GOT3 (cell line): ENCODE measurements at places on chromosomes 11 and 22.

GRCh38 chr11:64341851-64342791 lies 2.1 kb downstream of the CCDC88B start:
- DNase-seq = peak; percentile 63

- no peak for DNase-seq
Observed at GRCh38 chr11:103358251-103358650, 249.0 kb downstream of the DYNC2H1 start.

GRCh38 chr11:1083621-1084551 lies 9.2 kb downstream of the MUC2 start:
- no peak for DNase-seq

GRCh38 chr11:61575886-61576861 lies 4.7 kb downstream of the SYT7 start:
- DNase-seq = no peak

GRCh38 chr11:35951680-35952079 lies 7.8 kb downstream of the LDLRAD3 start:
- DNase-seq = no peak

- no peak for DNase-seq
Observed at GRCh38 chr11:27497284-27497866, 9.2 kb downstream of the LIN7C start.

GRCh38 chr11:117479372-117479771 lies 151.7 kb downstream of the CEP164 start:
- no peak for DNase-seq

DNA sequence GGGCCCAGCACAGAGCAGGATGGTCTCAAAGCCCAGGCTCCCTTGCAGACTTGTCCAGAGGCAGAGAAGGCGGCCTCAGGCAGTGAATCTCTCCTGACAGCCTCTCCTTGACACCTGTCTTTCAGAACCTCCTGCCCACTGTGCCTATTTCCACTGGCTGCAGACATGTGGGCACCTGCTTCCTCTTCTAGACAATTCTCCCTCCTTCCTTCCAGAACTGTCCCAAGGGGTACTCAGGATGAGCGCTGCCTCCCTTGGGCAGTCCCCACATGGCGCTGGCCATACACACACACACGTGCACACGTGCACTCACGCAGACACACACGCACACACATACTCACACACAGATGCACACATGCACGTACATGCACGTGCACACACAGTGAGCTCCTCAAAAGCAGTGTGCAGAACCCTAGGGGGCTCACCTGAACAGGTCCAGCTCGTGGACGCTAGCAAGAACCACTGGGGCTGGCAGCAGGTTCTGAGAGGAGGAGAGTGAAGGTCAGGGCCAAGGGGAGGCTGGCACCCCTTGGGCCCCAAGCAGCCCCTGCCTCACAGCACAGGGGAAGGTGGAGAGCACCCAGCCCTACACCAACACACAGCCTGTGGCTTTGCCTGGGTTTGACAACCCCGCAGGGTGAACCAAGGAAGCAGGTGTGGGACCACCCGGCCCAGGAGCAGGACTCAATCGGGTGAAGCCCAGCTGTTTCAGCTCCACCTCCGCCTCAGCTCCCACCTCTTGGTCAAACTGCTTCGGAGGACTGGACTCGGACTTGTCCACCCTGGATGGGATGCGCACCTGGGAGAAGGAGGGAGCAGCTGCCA lies 8.1 kb upstream of the PLXNB2 start:
- no peak for DNase-seq

DNA sequence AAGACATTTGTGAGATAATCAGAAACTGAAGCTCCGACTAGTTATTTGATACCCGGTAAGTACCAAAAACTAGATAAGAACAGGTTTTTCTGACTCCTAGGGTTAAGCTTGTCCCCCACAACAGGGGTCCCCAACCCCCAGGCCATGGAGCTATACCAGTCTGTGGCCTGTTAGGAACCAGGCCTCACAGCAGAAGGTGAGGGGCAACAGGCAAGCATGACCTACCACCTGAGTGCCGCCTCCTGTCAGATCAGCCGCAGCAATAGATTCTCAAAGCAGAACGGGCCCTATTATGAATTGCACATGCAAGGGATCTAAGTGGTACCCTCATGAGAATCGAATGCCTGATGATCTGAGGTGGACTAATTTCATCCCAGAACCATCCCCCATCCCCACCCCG lies 1.2 kb upstream of the MS4A10 start:
- no peak for DNase-seq

DNA sequence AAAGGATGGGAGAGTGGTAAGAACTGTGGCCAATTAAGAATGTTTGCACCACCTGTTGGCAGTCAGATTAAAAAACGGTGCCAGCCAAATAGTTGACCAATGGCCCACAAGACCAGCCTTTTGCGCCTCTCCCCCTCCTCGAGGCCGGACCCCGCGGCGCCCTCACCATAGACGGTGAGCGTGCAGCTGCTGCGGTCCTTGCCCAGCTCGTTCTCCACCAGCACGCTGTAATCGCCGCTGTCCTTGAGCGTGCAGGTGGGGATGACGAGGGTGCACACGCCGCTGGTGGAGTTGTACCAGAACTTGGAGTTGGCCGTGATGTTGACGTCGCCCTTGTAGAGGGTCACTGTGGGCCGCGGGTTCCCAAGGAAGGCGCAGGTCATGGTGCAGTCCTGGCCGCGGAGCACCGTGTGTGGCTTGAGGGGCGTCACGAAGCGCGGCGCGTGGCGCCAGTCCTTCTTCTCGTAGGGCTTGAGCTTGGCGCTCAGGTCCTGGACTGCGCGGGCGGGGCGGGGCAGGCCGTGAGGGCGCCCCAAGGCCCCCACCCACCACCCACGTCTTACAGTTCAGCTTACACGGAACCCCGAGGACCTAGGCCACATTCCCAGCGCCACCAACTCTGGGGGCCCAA lies 7.2 kb downstream of the TMEM86A start:
- DNase-seq = no peak

DNA sequence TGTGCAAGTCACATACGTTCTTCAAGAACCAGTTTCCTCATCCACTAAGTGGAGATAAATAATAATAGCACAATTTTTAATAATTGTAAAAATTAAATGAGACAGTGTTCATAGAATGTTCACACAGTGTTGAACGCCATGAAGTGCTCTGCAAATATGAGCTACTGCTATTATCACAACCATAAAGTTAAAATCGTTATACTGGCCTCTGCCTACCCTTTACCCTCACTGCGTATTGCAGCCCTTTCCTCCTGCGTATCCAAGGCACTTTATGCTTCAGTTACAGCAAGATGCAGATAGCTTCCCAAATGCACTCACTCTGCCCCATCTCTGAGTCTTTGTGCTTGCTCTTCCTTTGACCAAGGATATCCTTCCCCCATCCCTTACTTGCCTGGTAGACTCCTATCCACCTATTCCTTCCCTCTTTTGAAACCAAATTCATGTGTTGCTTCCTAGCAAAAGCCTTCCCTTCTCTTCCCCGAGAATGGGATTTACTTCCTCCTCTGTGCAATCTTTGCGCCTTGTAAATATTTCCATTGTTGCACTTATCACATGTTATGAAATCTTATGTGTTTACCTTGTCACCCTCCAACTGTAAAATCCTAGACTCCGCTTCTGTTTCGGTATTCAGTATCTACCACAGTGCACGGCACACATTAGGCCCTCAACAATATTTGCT lies 196.9 kb downstream of the ADAMTS15 start:
- DNase-seq = no peak

DNA sequence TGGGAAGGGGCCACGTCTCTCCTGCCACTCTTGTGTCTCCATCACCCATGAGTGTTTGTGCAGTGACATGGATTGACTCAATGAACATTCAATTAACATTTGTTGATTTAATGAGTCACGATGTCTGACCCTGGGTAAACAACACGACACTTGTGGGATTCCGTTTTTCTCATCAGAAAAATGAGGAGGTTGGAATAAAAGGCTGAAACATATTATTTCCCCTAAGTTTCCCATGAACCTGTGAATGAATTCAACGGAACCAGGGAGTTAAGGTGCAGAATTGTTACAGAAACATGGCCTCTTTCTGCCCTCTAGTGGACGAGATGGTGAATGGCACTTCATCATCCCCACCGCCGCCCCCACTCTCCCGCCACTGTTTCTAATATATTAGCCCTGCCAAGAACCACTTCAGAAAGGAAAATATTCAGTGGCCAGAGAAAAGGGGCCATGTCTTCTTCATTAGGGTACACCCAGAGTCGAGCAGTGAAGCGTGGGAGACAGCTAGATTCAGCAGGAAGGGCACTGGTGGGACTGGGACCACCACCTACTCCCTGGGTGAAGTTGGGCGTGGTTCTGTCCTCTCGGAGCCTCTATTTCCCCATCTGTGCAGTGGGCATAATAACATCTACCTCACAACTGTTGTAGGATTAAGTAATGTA lies 46.3 kb upstream of the SYT13 start:
- DNase-seq = no peak

GRCh38 chr11:130837194-130837593 lies 79.1 kb downstream of the SNX19 start:
- no peak for DNase-seq

GRCh38 chr11:6251120-6251733 lies 8.4 kb upstream of the CCKBR start:
- DNase-seq = no peak

DNA sequence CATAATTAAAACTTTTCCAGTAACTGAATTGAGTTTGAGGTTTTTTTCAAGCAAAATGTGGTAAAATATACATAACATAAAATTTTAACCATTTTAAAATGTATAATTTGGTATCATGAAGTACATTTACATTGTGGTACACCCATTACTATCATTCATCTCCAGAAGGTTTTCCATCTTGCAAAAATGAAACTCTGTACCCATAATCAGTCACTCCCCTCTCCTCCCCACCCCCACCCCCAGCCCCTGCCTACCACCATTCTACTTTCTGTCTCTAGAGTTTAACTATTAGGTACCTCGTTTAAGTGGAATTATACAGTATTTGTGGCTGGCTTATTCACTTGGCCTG lies 63.7 kb downstream of the MICAL2 start:
- DNase-seq = no peak

DNA sequence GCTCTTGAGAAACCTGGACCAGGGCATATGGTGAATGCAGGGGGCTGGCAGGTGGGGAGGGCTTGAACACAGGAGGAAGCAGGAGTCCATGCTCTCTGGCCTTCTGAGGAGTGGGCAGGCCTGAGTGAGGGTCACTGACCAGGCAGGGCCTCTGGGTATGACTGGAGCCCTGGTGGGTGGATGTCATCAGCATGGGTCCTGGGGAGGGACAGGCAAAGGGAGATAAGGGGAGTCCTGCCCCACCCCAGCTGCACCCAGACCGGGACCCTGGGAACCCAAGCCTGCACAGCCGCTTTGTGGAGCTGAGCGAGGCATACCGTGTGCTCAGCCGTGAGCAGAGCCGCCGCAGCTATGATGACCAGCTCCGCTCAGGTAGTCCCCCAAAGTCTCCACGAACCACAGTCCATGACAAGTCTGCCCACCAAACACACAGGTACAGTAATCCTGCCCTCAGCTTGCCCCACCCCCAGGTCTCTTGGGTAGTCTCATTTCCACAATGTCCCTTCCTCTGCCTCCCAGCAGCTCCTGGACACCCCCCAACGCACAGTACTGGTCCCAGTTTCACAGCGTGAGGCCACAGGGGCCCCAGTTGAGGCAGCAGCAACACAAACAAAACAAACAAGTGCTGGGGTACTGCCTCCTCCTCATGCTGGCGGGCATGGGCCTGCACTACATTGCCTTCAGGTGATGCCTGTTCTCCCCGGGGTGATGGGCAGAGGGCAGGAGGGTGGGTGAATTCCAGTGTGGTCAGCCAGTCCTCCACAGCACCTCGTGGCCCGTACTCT lies 2.0 kb upstream of the VEGFB start:
- no peak for DNase-seq

GRCh38 chr22:41009222-41009948 lies 58.2 kb downstream of the RBX1 start:
- no peak for DNase-seq

- no peak for DNase-seq
Observed at GRCh38 chr11:65434667-65435410, 12.2 kb downstream of the NEAT1 start.

GRCh38 chr11:7604331-7604955 lies 68.9 kb downstream of the CYB5R2 start:
- DNase-seq = no peak

DNA sequence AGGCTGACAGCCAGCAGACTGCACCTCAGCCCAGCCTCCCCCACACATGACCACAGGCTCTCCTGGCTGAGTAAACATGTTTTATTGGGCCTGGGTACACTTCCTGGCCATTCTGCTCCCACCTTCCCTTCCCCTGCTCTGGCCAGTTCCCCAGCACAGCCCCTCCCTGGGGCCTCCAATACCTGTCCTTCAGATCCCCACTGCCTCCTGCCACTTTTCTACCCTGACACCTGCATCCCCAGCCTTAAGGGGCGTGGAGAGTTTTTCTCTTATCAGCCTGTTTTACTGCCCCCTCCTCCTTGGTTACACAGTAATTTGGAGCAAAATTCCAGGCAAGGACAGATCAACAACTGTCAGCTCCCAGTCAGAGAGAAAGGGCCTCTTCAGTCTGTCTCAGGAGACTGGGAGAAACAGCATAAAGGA lies at the start of gene ISX:
TSS of gene ISX (plus strand) at position 363 of the 423 bp plus-strand sequence. CDS start 930 bp downstream, outside the sequence.
- DNase-seq = no peak

GRCh38 chr22:31442768-31443489 lies 43.5 kb downstream of the DRG1 start:
- no peak for DNase-seq

DNA sequence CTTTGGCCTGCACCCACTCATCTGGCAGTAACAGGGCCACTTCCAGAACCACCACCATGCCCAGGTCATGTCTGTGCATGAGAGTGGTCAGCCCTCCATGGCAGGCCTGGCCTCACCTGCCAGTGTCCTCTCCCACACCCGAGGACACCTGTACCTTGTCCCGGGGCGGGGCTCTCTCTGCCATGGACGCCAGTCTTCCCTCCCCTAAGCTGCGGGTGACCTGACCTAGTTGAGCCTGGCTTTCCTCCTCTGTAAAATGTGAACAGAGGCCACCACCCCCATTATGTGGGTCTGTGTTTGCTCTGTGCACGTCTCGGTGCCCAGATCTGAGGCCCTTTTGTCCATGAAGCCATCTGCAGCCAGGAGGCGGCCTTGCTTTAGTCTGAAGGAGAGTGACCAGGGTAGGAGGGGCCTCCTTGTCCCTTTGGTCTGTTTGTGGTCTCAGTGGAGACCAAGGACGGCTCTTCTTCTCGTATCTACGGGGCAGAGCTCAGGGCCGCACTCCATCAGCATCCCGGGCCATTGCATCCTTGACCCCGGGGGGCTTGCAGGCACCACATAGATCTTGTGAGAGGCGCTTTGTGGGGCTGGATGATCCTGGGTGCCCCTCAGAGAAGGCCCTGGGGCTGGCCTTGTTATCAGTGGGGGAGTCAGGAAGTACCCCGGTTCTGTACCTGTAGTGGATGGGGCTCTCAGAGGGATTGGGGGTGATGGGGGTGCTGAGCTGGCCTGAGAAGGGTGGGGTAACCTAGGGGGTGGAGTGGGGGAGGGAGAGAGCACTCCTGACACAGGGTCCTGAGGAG lies 121.6 kb downstream of the KCNQ1 start:
- DNase-seq = no peak

- DNase-seq = no peak
Observed at GRCh38 chr11:47887910-47888569, 39.9 kb upstream of the NUP160 start.

DNA sequence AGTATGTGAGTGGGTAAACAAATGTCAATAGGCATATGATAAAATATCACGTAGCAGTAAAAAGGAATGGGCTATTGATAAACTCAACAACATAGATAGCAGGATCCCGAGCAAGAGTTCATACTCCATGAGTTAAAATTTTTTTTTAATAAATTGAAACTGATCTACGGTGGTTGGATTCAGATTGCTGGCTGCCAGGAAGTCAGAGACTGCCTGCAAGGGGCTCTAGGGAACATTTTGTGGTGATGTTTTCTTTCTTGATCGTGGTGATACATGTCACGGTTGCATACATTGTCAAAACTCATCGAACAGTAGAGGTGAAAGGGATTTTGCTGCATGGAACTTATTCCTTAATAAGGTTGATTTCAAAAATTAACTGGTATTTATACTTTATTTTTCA lies 62.6 kb upstream of the WNT7B start:
- no peak for DNase-seq
